ENCODE measurements at places on chromosomes 12 and 14. TPM values are rescaled to one million over a fixed set of nuclear protein-coding genes. Genes with fewer than 3 reads are reported as not detected.

Gene VDR
- total RNA-seq = 0.50 TPM

DNA sequence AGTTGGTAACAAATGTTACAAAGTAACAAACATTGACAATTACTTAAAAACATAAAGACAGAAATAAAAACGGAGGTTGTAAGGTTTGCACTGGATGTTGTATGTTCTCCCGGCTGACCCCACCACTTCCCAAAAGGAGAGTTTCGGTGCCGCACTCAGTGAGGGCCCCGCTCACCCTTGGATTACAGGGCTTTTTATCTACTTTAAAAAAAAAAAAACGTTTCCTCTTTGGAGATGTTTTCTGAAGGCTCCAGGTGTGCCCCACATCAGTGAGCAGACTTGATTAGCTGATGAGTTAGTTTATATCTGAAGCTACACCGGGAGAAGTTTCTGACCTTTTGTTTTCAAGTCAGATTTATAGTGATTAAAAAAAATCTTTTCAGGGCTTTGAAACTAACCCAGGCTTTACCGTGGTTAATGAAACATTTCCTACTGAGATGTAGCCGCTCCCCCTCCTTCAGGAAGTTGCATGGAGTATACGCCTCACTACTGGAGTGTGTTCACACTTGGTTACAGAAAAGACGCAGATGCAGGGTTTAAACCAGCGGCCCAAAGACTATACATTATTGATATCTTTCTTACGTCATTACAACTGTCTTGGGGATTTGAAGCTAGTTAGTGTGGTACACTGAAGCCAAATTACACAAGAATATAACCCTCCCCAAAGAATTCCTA lies 38.0 kb upstream of the BCL7A start:
- H3K36me3 ChIP-seq = peaks cover 4% of the 10 kb centered on the region
- no peaks in the 10 kb centered on the region for H3K27me3 ChIP-seq
- H3K27ac ChIP-seq = no peak overlapping the region

Gene RILPL2
- total RNA-seq = 1.7 TPM

Gene OR4K13
- total RNA-seq = not detected

DNA sequence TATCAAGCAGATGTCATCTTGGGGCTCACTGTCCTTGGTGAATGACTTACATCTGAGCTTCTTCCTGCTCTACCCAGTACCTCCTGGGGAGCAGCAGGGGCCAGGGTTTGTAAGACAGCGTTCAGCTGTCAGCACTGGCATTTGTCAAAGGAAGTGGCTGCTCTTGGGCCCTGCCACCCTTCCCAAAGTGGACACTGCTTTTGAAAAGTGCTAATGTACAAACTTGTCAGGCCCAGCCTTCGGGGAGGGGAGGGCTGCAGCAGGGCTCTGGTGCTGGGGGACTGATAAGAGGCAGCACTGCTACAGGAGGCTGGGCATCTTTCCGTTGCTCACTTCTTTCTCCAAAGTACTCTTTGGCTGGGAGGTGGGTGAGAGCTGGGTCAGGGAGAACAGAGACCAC lies 59.8 kb upstream of the RBM19 start:
- no peak for DNase-seq
- H3K36me3 ChIP-seq = no peaks in the 10 kb centered on the region
- H3K27ac ChIP-seq = no peak overlapping the region
- H3K27me3 ChIP-seq = no peaks in the 10 kb centered on the region
- no peaks in the 10 kb centered on the region for H3K4me1 ChIP-seq
- no peak overlapping the region for H3K4me3 ChIP-seq

DNA sequence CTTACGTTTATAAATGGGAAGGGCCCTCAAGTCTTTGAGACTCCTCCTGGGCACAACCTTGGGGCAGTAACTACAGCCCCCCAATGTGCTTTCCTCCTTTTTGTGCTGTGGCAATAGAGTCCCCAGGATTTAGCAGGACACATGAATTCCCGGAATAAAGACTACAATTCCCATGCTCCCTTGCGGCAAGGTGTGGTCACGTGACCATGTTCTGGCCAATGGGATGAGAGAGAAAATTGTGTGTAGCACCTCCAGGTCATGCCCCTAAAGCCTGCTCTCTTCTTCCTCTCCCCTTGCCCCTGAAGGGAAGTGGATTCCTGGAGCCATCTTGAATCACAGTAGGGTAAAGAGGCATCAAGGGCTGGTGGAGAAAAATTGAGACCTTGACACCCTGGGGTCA lies 295.1 kb upstream of the SFSWAP start:
- peaks cover 7% of the 10 kb centered on the region for H3K4me1 ChIP-seq
- no peaks in the 10 kb centered on the region for H3K36me3 ChIP-seq
- no peak overlapping the region for H3K27ac ChIP-seq
- H3K27me3 ChIP-seq = no peaks in the 10 kb centered on the region

GRCh38 chr12:78866518-78866917 lies 1.9 kb downstream of the SYT1 start:
- H3K27ac ChIP-seq = no peak overlapping the region
- H3K4me1 ChIP-seq = peaks cover 14% of the 10 kb centered on the region
- H3K4me3 ChIP-seq = peak overlapping the region; percentile 81
- no peaks in the 10 kb centered on the region for H3K36me3 ChIP-seq

GRCh38 chr12:46832130-46832704 lies 6.4 kb upstream of the SLC38A4 start:
- DNase-seq = no peak
- no peaks in the 10 kb centered on the region for H3K36me3 ChIP-seq
- no peak overlapping the region for H3K27ac ChIP-seq
- peaks cover 48% of the 10 kb centered on the region for H3K27me3 ChIP-seq
- H3K4me3 ChIP-seq = no peak overlapping the region
- peaks cover 17% of the 10 kb centered on the region for H3K4me1 ChIP-seq

DNA sequence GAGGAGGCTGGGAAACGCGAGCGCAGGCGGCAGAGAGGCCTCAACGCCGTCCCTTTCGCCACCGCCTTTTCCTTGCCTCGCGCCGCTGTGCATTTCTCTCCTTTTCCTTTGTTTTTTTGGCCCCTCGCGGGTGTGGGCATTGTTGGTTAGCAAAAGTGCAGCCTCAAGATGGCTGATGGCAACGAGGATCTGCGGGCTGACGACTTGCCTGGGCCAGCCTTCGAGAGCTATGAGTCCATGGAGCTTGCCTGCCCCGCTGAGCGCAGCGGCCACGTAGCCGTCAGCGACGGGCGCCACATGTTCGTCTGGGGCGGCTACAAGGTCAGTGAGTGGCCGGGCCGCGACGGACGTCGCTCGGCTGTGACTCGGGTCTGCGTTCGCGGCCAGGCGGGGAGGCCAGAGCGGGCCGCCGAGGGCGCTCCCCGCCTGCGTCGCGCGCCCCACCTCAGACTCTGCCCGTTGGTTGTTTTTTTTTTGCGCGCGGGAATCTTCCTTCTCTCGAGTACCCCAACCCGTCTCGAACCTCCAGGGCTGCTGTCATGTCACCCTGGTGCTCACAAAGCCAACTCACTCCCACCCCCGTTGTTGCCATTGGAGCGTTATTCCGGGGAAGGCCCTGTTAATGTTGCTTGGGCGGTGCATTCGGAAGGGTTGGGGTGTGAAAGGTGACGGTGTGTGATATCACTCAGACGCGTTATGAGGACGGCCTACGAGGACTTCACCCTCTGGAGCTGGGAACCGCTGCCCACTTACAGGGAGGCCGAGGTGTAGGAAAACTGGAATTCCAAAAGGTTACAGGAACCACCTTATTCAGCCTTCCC lies 558 bp downstream of the KLHDC2 start:
- H3K27me3 ChIP-seq = no peaks in the 10 kb centered on the region
- peaks cover 15% of the 10 kb centered on the region for H3K36me3 ChIP-seq
- H3K4me1 ChIP-seq = peaks cover 22% of the 10 kb centered on the region
- peak overlapping the region; percentile 83 for H3K4me3 ChIP-seq
- peak overlapping the region; percentile 96 for H3K27ac ChIP-seq
- DNase-seq = peak; percentile 31

DNA sequence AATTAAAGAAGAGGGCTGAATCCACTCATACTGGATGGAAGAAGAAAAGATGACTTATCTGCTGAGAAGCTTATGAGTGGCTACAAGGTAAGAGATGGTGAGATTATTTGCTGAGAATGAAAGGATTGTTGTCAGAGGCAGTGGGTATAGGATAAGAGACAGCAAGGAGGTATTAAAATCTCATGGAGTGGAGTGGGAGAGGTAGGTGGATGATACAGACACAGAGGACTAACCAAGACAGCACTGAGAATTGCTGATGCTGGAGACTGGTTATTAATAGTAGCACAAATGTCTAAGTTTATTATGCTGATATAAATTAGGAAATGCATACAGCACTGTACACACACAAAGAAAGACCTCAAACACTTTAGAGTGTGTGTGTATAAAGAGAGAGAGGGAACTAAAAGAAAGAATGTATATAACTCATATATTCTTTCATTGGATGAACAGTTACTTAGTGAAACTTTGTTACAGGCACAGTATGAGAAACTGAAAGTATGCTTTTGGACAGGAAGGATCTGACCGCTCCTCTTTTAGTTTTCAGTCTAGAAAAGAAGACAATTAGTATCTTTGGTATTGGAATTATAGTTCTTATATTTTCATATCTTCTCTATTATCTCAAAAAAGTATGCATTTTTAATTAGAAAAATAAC lies 543.1 kb downstream of the LRFN5 start:
- H3K27me3 ChIP-seq = no peaks in the 10 kb centered on the region
- no peaks in the 10 kb centered on the region for H3K36me3 ChIP-seq
- no peaks in the 10 kb centered on the region for H3K4me1 ChIP-seq
- H3K4me3 ChIP-seq = no peak overlapping the region
- no peak for DNase-seq
- no peak overlapping the region for H3K27ac ChIP-seq

- H3K4me3 ChIP-seq = no peak overlapping the region
- DNase-seq = no peak
- H3K27ac ChIP-seq = no peak overlapping the region
- H3K27me3 ChIP-seq = no peaks in the 10 kb centered on the region
- H3K4me1 ChIP-seq = no peaks in the 10 kb centered on the region
Observed at GRCh38 chr12:14577344-14577743, 9.7 kb upstream of the PLBD1 start.

DNA sequence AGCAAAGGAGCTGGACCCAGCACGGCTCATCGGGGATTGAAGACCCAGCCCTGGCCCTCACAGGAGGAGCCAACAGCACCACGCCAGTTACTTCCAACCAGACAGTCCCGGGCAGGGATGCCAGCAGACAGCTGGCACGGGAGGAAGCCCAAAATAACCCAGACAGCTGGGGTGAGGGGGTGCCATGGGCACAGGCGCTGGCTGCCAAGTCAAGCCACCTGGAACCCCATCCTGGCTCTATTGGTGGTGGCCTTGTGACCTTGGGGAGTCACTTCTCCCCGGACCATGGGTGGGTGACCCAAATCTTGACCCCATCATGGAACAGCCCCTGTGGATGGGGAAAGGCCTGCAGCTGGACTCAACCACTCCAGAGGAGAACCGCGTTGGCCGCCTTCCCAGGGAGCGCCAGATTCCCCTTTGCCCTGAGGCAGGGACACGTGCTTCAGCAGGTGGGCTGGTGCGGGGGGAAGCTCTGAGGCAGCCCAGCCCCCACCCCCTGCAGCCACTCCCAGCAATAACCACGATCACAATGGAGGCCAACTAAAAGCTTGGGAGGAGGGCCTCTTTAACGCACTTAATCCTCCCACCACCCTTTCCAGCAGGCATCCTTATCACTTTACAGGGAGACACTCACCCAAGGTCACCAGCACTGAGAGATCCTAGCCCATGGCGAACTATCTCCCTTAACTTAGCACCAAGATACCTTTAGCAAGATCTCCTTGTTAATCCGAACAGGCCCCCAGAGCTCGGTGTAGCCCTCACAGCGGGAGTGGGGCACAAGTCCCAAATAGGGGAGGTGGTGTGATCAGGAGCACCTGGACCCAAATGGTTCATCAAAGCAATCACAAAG lies 4.7 kb upstream of the RHOF start:
- H3K27me3 ChIP-seq = peaks cover 5% of the 10 kb centered on the region
- H3K4me1 ChIP-seq = peaks cover 76% of the 10 kb centered on the region
- H3K4me3 ChIP-seq = peak overlapping the region; percentile 9
- peak; percentile 31 for DNase-seq

GRCh38 chr14:81991998-81992397 lies 458.3 kb upstream of the SEL1L start:
- H3K36me3 ChIP-seq = no peaks in the 10 kb centered on the region
- H3K4me3 ChIP-seq = no peak overlapping the region
- no peaks in the 10 kb centered on the region for H3K4me1 ChIP-seq
- no peaks in the 10 kb centered on the region for H3K27me3 ChIP-seq

Gene KRT74
- total RNA-seq = not detected

Gene SERPINA10
- total RNA-seq = 0.06 TPM

DNA sequence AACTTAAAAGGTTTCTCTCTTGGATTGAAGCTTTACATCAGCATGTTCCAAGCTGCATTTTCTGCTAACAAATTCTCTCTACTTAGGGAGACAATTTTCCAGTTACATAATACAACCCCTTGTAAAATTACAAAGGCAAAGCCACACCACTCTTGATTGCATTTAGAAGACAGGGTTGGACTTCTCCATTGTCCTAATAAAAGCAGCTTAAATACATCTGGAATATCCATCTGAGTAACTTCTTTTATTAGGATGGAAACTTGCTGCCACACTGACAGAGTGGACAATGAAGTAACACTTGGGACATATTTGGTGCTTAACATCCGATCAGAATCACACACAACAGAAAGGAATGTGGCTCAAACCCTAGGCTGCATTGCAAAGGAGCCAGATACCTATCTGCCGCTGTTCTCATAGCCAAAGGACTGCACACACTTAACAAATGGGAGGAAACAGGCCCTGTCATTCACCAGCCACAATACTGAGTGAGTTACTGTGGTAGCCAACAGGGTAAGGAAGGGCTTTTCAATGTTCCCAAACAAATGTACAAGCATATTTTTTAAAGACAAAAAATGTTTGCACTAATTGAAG lies 157.2 kb downstream of the PAX9 start:
- no peaks in the 10 kb centered on the region for H3K36me3 ChIP-seq
- no peaks in the 10 kb centered on the region for H3K4me1 ChIP-seq
- no peaks in the 10 kb centered on the region for H3K27me3 ChIP-seq
- H3K4me3 ChIP-seq = no peak overlapping the region
- H3K27ac ChIP-seq = no peak overlapping the region
- no peak for DNase-seq

Gene ENDOU
- total RNA-seq = 0.40 TPM

GRCh38 chr14:75425446-75425845 lies 2.4 kb upstream of the JDP2 start:
- H3K36me3 ChIP-seq = no peaks in the 10 kb centered on the region
- H3K27ac ChIP-seq = no peak overlapping the region
- H3K4me3 ChIP-seq = no peak overlapping the region
- H3K4me1 ChIP-seq = peaks cover 32% of the 10 kb centered on the region
- DNase-seq = no peak

Gene MGAT2
- 36.5 TPM for total RNA-seq

DNA sequence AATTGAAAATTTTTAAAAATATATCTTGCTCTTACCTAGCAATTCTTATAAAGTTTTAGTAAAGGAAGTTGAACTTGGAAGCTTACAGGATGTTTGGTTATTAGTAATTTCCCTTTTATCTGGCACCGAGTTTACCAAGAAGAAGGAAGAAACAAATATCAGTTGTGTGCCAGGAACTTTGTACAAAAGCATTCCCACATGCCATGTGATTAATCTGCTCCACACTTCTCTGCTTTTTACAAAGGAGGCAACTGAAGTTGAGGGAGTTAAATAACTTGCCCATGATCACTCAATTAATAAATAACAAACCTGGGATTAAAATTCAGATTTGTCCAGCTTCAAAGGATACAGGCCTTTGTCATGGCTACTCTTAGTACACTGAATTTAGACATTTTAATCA lies 122.5 kb upstream of the BCAT1 start:
- DNase-seq = no peak
- H3K27me3 ChIP-seq = no peaks in the 10 kb centered on the region
- H3K27ac ChIP-seq = no peak overlapping the region
- no peaks in the 10 kb centered on the region for H3K4me1 ChIP-seq
- no peak overlapping the region for H3K4me3 ChIP-seq
- no peaks in the 10 kb centered on the region for H3K36me3 ChIP-seq

GRCh38 chr12:94676922-94677321 lies 26.6 kb upstream of the TMCC3 start:
- H3K4me3 ChIP-seq = no peak overlapping the region
- no peaks in the 10 kb centered on the region for H3K36me3 ChIP-seq
- no peaks in the 10 kb centered on the region for H3K4me1 ChIP-seq
- no peak overlapping the region for H3K27ac ChIP-seq

All from spinal cord (tissue), 10 donors.